ENCODE measurements at places on chromosomes 1 and 21. TPM values are rescaled to one million over a fixed set of nuclear protein-coding genes. Genes with fewer than 3 reads are reported as not detected.

OR14A2 gene
- total RNA-seq, result not detected

BARHL2 gene
- total RNA-seq, result 0.13 TPM

DNA sequence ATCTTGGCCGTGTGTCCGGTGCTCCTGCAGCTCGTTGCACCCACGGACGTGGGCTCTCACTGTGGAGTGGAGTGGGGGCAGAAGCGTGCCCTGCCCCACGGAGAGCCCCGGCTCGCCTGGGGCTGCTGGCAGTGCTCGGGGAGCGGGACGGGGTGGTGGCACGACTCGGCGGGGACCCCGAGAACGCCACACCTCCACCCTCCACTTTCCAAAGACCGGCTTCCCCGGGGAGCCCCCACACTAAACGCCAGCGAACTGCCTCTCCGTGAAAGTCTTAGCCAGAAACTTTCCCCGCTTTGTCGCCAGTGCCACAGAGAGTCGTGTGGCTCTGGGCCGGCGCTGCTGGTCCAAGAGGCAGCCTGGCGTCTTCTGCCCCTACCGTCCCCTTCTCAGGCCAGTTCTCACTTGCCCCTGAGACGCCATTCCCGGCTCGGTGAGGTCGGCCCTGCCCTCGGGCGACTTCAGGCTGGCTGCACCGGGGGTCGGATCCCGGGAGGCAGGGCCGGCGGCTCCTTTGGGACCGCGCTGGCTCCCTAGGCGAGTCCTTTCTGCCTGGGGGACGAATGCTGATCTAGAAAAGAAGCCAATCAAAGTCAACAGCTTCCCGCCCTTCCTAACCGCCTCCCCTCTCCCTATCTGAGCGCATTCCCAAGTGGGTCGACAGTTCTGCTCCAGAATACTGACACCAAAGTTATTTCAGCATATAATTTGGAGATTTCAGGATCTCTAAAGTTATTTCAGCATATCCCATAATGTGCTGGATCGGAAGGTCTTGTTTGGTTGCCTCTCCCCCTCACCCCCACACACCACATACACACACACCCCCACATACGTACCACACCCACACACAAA lies 2.6 kb upstream of the SAMD13 start:
- H3K36me3 ChIP-seq, result no peaks in the 10 kb centered on the region
- peak overlapping the region; percentile 82 for H3K4me3 ChIP-seq
- DNase-seq, result peak; percentile 18

- DNase-seq, result no peak
- peaks cover 90% of the 10 kb centered on the region for H3K36me3 ChIP-seq
- H3K4me1 ChIP-seq, result peaks cover 21% of the 10 kb centered on the region
- H3K27ac ChIP-seq, result peak overlapping the region; percentile 72
- no peaks in the 10 kb centered on the region for H3K27me3 ChIP-seq
Observed at GRCh38 chr1:235999259-235999925, 65.5 kb downstream of the NID1 start.

DNA sequence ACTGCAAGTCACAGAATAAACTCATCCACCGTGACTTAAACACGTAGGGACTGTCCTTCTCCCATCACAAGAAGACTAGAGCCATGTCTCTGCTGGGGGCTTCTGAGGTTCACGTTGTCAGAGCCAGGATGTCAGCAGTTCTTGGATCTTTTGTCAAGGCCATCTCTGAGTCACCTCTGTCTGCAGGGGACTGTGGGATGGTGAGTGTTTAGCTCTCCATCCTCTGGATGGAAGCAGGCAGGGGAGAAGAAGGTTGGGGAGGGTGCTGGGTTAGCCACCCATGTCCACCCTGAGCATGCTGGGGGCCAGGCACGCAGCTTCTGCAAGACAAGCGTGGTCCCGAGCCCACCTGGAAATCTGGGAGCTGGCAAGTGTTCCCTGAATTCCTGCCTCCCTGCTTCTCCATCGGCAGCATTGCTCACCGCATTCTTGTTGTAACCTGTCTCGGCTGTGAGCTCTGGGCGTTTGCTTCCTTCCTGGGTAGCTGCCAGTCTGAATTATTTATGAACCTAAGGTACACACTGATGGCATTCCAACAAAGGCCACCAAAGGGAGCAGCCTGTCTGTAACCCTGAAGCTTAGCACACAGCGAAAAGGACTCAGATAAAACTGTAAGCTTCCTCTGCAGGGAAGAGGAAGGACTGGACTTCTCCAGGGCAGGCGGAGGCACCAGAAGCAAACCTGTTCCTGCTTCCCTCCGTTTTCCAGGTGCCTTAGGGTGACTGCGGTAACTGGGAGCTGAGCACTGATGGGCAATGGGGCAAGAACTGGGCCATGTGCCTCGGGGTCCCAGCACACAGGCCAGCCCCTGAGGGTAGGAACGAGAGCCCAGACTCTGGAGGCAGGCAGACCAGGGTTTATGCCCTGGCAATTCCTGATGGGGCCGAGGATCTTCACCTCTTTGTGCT lies 88.6 kb downstream of the RIPK4 start:
- no peak for DNase-seq
- peaks cover 5% of the 10 kb centered on the region for H3K27me3 ChIP-seq
- no peak overlapping the region for H3K27ac ChIP-seq

- H3K36me3 ChIP-seq, result no peaks in the 10 kb centered on the region
- H3K4me3 ChIP-seq, result no peak overlapping the region
- no peaks in the 10 kb centered on the region for H3K27me3 ChIP-seq
- H3K4me1 ChIP-seq, result no peaks in the 10 kb centered on the region
Observed at GRCh38 chr1:246753670-246754535, 29.7 kb downstream of the SCCPDH start.

DNA sequence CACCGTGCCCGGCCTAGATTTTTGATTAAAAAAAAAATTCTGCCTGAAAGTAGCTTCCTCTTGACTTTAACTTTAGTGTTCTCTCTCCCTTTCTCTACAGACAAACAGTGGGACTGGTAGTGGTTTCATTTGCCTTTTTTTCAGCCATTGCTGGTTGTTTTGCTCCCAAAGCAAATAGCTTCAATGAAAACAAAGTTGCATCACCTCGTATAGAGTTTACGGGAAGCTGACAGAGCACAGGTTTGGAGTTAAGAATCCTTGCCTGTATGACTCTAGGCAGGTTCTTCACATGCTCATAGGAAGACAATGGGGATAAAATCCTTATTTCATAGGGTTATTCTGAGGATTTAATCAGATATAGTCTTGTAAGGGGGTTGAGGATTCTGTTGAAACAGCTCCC lies 21.6 kb downstream of the AADACL4 start:
- H3K4me3 ChIP-seq, result no peak overlapping the region
- no peaks in the 10 kb centered on the region for H3K36me3 ChIP-seq
- no peak overlapping the region for H3K27ac ChIP-seq
- H3K27me3 ChIP-seq, result no peaks in the 10 kb centered on the region
- no peak for DNase-seq

- H3K36me3 ChIP-seq, result no peaks in the 10 kb centered on the region
- no peak overlapping the region for H3K27ac ChIP-seq
- no peak overlapping the region for H3K4me3 ChIP-seq
- H3K4me1 ChIP-seq, result no peaks in the 10 kb centered on the region
Observed at GRCh38 chr1:209153411-209153810, 430.1 kb upstream of the CAMK1G start.
